Stimulated activated CD8-positive, alpha-beta memory T cell treated with anti-CD3 and anti-CD28 coated beads, Interleukin-7, amount 100 ng/mL, for 48 hours (primary cell): ENCODE measurements at places on chromosomes 6 and 20.

GRCh38 chr6:130945401-130945919, 117.6 kb downstream of the EPB41L2 start:
- no peak for DNase-seq

GRCh38 chr6:141677598-141678211, 455.0 kb upstream of the GJE1 start:
- DNase-seq: no peak

- DNase-seq: no peak
Observed at GRCh38 chr20:7411075-7411474, 529.2 kb downstream of the HAO1 start.

GRCh38 chr6:123263981-123264380, 267.9 kb downstream of the CLVS2 start:
- DNase-seq: no peak

- no peak for DNase-seq
Observed at GRCh38 chr6:130222775-130223174, at the start of gene SAMD3. Gene SAMD3 (minus strand): TSS chr6:130222951. CDS start chr6:130215273, 7,678 bp downstream.

DNA sequence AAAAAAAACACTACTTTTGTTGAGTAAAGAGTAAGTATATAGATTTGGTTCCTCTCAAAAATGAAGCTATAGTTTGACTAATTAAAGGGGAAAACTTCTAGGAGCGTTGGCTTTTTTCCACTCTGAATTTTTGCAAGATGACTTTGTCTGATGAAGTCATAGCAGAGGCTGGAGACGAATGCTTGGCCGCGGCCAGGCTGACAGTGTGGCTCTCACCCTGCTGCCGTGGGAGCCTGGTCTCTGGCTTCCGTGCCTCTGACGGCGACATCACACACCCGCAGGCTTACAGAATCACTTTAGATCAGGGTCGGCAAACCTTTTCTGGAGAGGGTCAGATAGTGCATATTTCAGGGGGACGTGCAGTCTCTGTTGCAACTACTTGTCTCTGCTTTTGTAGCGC, 145.0 kb downstream of the PHACTR3 start:
- DNase-seq: no peak

GRCh38 chr6:3386374-3386857, 70.4 kb downstream of the SLC22A23 start:
- DNase-seq: no peak

GRCh38 chr20:62685781-62686555, 22.7 kb upstream of the NTSR1 start:
- DNase-seq: no peak

DNA sequence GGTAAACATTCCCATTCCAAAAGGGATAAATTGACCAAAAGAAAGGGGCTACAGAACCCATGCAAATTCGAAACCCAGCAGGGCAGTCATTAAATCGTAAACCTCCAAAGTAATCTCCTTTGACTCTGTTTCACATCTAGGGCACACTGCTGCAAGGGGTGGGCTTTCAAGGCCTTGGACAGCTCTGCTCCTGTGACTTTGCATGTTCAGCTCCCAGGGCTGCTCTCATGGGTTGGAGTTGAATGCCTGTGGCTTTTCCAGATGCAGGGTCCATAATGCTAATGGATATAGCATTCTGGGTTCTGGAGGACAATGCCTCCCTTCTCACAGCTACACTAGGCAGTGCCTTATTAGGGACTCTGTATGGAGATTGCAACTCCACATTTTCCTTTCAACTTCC, 211.9 kb upstream of the MANEA start:
- DNase-seq: no peak

DNA sequence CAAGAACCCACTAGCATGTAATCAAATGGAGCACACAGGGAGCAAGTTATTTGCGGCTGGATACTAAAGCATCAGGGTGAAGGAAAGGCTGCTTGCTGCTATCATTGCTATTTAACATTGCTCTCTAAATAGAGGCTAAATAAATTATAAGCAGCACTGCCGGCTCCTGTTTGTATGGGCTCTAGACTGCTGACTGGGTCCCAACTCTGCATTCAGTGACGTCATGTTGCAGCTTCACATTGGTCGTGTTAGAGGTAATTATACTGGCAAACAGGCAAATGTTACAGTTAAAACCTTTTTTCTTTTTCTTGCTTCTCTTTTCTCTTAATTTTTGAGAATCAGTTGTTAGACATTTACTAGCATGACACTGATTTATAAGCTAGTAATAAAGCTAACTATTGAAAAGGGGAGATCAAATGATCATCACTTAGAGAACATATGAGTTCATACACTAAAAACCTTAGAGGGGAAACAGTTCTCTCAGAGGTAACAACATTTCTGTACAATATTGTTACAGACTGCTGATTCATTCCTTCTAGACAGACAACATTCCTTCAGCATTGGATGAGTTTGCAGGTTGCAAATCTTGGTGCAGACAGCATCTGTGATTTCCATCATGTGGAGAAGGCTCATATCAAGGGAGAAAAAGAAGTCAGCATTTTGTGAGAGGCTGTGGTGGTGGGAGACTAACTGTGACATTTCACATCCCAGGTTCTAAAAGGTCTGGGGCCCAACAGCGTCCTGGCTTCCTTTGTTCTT, 15.9 kb downstream of the RFPL4B start:
- no peak for DNase-seq

DNA sequence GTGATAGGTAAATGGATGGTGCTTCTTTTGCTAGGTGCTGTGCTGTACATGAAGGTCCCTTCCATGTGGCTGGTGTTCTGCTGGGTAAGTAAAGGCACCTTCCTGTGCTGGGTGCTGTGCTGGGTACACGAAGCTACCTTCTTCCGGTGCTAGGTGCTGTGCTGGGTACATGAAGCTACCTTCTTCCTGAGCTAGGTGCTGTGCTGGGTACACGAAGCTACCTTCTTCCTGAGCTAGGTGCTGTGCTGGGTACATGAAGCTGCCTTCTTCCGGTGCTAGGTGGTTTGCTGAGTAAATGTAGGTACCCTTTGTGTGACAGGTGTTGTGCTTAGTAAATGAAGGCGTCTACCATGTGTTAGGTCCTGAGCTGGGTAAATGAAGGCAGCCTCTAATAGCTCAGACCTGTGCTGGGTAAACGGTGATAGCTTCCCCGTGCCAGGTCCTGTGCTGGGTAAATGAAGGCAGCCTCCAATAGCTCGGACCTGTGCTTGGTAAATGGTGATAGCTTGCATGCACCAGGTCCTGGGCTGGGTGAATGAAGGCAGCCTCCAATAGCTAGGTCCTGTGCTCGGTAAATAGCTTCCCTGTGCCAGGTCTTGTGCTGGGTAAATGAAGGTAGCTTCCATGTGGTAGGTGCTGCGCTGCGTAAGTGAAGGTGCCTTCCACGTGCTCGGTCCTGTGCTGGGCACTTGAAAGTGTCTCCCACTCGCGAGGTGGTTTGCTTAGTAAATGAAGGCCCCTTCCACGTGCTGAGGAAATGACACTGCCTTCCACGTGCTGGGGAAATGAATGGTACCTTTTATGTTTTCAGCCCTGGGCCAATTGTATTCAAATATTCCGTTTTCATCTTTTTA, 115.5 kb downstream of the ERMARD start:
- no peak for DNase-seq

DNA sequence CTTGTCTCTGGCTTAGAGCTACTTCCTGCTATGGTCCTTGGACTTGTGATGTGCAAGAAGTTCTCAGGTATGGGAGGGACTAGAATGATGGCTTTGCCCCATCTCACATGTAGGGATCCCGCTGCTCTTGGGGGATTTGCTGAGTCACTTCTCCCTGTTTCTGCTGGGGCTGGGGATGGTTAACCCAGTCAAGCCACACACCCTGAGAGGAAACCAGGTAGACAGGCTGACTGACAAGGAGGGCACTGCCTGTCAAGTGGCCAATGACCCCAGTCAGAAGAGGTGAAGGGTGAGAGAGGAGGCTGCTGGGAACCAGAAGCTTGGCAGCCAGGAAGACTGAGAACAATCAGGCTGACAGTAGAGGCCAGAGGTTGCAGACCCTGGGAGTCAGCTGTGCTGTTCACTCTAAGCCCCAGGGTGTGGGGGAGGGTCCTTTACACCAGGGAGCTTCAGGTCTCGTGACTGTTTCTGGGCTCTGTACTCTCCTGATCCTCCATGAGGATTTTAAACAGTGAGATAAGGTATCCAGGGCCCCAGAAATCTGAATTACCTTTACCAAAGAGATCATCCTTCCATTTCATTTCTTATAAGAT, 34.6 kb downstream of the HLA-F start:
- no peak for DNase-seq
